ENCODE measurements at places on chromosomes 16 and 17.

GRCh38 chr17:11240841-11241610, at the start of gene SHISA6:
Gene SHISA6, plus strand, starts transcription at chr17:11241213.
- DNase-seq: no peak
- H3K36me3 ChIP-seq: no peaks in the 10 kb centered on the region
- no peak within 1 kb of the TSS for H3K4me3 ChIP-seq
- peak within 1 kb of the TSS; percentile 60 for H3K27ac ChIP-seq
- H3K4me1 ChIP-seq: peaks cover 3% of the 10 kb centered on the region

DNA sequence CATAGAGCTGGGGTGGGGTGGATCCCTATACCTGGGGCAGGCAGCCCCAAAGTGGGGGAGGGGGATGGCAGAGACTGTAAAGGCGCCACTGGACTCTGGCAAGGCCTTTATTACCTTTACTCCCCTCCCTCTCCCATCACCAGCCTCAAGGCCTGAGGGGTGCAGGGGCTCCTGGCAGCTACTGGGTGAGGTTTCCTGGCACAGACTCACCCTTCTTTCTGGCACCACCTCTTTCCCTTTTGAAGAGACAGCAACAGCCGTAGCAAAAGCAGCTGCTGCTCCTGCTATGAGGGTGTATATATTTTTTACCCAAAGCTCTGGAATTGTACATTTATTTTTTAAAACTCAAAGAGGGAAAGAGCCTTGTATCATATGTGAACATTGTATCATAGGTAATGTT, 17.6 kb downstream of the RAPGEFL1 start:
- DNase-seq: no peak
- H3K36me3 ChIP-seq: peaks cover 9% of the 10 kb centered on the region
- peaks cover 34% of the 10 kb centered on the region for H3K4me1 ChIP-seq
- no peak overlapping the region for H3K27ac ChIP-seq

GRCh38 chr16:89785523-89786155, 30.8 kb downstream of the FANCA start:
- no peaks in the 10 kb centered on the region for H3K4me1 ChIP-seq
- H3K36me3 ChIP-seq: peaks cover 40% of the 10 kb centered on the region
- DNase-seq: no peak
- H3K4me3 ChIP-seq: no peak overlapping the region

GRCh38 chr17:7786866-7787265, 47.2 kb upstream of the KDM6B start:
- no peak overlapping the region for H3K27ac ChIP-seq
- H3K4me3 ChIP-seq: no peak overlapping the region
- peaks cover 2% of the 10 kb centered on the region for H3K4me1 ChIP-seq

GRCh38 chr17:21318439-21318838, 33.9 kb downstream of the MAP2K3 start:
- peaks cover 5% of the 10 kb centered on the region for H3K27me3 ChIP-seq
- no peak overlapping the region for H3K4me3 ChIP-seq
- no peak for DNase-seq
- H3K27ac ChIP-seq: no peak overlapping the region
- no peaks in the 10 kb centered on the region for H3K36me3 ChIP-seq

DNA sequence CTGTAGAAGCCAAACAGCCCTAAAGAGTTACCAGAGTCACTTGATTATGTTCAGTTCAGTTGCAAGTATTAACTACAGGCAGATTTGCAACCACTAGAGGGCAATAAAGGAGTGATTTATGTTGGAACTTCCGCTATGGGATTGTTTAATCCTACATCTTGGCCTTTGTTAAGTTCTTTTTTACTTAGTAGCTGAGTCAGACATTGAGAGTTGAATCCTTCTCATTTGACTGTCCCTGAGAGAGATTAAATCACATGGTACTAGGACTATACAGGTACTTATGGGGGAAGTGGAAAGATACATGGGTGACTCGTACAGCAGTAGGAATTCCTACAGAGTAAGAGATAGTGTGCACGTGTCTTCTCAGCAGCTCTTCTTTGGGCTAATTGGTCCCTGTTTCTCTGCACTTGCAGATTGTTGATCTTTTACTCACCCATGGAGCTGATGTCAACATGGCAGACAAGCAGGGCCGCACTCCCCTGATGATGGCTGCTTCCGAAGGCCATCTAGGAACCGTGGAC, 40.3 kb downstream of the CYB561 start:
- H3K4me1 ChIP-seq: peaks cover 2% of the 10 kb centered on the region
- DNase-seq: no peak
- H3K4me3 ChIP-seq: no peak overlapping the region
- no peaks in the 10 kb centered on the region for H3K27me3 ChIP-seq
- H3K36me3 ChIP-seq: no peaks in the 10 kb centered on the region

GRCh38 chr17:78256707-78257591, 25.5 kb downstream of the TMEM235 start:
- H3K27ac ChIP-seq: no peak overlapping the region
- H3K4me3 ChIP-seq: peak overlapping the region; percentile 14
- DNase-seq: no peak
- H3K4me1 ChIP-seq: peaks cover 24% of the 10 kb centered on the region

- H3K27ac ChIP-seq: no peak overlapping the region
- H3K36me3 ChIP-seq: no peaks in the 10 kb centered on the region
- no peak overlapping the region for H3K4me3 ChIP-seq
- DNase-seq: no peak
- no peaks in the 10 kb centered on the region for H3K4me1 ChIP-seq
Observed at GRCh38 chr17:20223808-20224328, 214.7 kb downstream of the SPECC1 start.

DNA sequence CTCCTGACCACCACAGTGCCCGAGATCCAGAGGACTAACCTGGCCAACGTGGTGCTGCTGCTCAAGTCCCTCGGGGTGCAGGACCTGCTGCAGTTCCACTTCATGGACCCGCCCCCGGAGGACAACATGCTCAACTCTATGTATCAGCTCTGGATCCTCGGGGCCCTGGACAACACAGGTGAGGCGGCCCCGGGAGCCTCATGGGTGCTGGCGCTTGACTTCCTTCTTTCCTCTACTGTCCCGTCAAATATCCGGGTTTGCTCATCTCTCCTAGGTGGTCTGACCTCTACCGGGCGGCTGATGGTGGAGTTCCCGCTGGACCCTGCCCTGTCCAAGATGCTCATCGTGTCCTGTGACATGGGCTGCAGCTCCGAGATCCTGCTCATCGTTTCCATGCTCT, 13.7 kb downstream of the DHX38 start:
- H3K27me3 ChIP-seq: no peaks in the 10 kb centered on the region
- H3K27ac ChIP-seq: no peak overlapping the region
- DNase-seq: no peak
- no peak overlapping the region for H3K4me3 ChIP-seq

DNA sequence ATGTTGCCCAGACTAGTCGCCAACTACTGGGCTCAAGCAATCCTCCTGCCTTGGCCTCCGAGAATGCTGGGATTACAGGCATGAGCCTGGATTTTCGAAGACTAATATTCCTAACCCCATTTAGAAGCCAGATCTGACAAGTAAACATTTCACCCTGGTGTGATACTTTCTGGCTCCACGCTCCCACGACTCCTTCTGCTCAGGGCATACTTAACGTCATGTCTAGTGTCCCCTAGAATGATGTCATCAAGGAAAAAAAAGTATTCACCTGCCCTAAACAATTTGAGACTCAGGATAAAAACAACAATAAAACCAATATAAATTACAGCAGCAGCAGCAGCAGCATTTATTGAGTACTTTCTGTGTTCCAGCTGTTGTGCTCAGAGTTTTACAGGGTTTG, 13.2 kb downstream of the ITGB3 start:
- H3K27ac ChIP-seq: no peak overlapping the region
- no peak for DNase-seq
- H3K36me3 ChIP-seq: peaks cover 18% of the 10 kb centered on the region
- peaks cover 71% of the 10 kb centered on the region for H3K4me1 ChIP-seq

- DNase-seq: no peak
Observed at GRCh38 chr16:84207251-84207650, 16.3 kb downstream of the ADAD2 start.

DNA sequence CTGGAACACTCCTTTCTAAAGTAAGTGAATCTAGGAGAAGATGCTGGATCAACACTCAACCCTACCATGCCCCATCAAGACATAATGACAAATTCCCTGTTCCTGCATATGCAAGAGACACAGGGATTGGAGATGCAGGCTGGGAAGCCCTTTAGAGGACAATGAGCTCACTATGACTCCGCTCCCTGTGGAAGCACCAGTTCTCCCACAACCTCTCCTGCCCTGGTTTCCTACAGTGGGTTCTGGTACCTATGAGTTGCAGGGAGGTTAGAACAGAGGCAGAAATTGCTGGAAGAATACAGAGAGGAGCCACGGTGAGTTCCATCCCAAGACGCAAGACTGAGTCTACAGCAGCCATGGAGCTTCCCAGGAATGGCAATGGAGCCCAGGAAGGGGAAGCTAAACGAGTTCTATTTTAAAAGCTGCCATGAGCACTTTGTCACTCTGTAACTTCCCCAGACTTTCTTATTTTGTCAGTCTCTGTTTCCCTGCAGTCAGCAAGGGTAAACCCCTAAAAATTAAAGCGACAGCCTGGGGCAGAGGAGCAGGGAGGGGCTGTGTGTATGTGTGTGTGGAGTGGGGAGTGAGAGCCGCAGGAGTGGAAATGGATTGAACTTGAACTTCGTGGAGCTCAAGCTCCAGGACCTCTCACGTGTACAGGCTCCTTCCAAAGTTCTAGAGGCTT, 42.3 kb upstream of the PIK3R6 start:
- H3K4me3 ChIP-seq: peak overlapping the region; percentile 4
- H3K27me3 ChIP-seq: no peaks in the 10 kb centered on the region
- H3K27ac ChIP-seq: peak overlapping the region; percentile 68
- H3K4me1 ChIP-seq: peaks cover 62% of the 10 kb centered on the region

DNA sequence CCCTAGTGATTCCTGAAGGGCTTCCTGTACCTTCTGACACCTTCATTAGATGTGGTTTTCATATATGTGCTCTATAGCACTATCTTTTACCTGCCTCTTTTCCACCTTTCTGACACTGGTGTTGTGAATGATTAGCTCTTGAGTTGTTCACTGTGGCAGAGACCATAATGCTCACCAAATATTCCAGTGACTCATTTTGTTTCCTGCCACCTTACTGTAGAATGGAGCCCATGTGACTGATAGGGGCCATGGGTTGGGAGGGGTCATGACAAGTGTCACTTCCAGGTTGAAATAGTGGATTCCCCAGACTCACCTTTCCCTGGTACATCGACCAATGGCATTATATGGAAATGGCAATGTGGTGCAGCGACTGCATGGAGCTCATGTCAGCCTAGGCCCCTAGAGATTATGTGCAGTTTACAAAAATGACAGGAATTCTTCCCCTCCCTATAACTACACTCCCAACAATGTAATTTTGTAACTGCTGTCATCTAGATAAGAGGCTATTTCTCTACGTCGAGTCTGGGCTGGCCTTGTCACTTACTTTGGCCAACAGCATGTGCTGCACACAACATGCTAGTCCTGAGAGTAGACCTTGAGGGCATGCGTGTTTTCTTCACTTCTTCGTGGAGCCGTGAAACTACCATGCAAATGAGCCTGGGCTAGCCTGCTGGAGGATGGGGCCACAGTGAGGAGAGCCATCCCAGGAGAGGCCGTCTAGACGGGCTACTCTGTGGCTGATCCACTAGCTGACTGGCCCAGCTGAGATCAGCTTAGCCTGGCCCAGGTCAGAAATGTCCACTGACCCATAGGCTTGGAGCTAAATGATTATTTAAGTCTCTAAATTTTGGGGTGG, 409.5 kb downstream of the CA10 start:
- no peak overlapping the region for H3K27ac ChIP-seq
- H3K27me3 ChIP-seq: no peaks in the 10 kb centered on the region
- H3K4me3 ChIP-seq: no peak overlapping the region
- no peaks in the 10 kb centered on the region for H3K4me1 ChIP-seq

- peaks cover 7% of the 10 kb centered on the region for H3K4me1 ChIP-seq
- no peak for DNase-seq
- peaks cover 20% of the 10 kb centered on the region for H3K36me3 ChIP-seq
- no peak overlapping the region for H3K27ac ChIP-seq
- no peaks in the 10 kb centered on the region for H3K27me3 ChIP-seq
- peak overlapping the region; percentile 46 for H3K4me3 ChIP-seq
Observed at GRCh38 chr17:78986649-78987328, 7.1 kb upstream of the LGALS3BP start.

GRCh38 chr17:62809656-62810055, 1.5 kb upstream of the MARCHF10 start:
- DNase-seq: no peak
- H3K4me1 ChIP-seq: peaks cover 11% of the 10 kb centered on the region
- H3K27me3 ChIP-seq: peaks cover 15% of the 10 kb centered on the region
- H3K4me3 ChIP-seq: no peak overlapping the region
- peaks cover 3% of the 10 kb centered on the region for H3K36me3 ChIP-seq

- H3K36me3 ChIP-seq: no peaks in the 10 kb centered on the region
- H3K4me3 ChIP-seq: no peak overlapping the region
- H3K27ac ChIP-seq: no peak overlapping the region
- H3K27me3 ChIP-seq: no peaks in the 10 kb centered on the region
Observed at GRCh38 chr16:76906552-76906951, 284.4 kb upstream of the MON1B start.

- H3K4me1 ChIP-seq: no peaks in the 10 kb centered on the region
- H3K4me3 ChIP-seq: no peak overlapping the region
- DNase-seq: no peak
- H3K36me3 ChIP-seq: no peaks in the 10 kb centered on the region
- H3K27ac ChIP-seq: no peak overlapping the region
Observed at GRCh38 chr17:41360296-41360995, 9.2 kb downstream of the KRT33B start.

- peaks cover 26% of the 10 kb centered on the region for H3K4me1 ChIP-seq
- peak overlapping the region; percentile 86 for H3K4me3 ChIP-seq
- H3K27ac ChIP-seq: peak overlapping the region; percentile 99
- peaks cover 9% of the 10 kb centered on the region for H3K36me3 ChIP-seq
- DNase-seq: no peak
Observed at GRCh38 chr16:71564335-71564967, 12.4 kb downstream of the TAT start.

DNA sequence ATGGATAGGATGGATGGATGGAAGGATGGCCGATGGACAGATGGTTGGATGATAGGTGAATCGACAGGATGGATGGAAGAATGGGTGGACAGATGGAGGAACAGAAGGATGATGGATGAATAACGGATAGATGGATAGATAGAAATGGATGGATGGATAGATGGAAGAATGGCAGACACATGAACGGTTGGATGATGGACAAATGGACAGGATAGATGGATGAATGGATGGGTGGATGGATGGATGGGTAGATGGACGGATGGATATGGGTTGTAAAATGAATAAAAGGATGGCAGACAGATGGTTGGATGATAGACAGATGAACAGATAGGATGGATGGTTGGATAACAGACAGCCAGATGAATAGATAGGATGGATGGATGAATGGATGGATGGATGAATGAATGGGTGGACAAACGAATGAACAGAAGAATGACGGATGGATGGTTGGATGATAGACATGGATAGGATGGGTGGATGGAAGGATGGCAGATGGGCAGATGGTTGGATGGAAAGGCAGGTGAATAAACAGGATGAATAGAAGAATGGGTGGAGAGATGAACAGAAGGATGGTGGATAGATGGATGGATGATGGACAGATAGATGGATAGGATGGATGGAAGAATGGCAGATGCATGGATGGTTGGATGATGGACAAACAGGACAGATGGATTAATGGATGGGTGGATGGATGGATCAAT, 55.9 kb downstream of the DYNLRB2 start:
- no peaks in the 10 kb centered on the region for H3K4me1 ChIP-seq
- peaks cover 17% of the 10 kb centered on the region for H3K27me3 ChIP-seq
- H3K4me3 ChIP-seq: no peak overlapping the region
- H3K36me3 ChIP-seq: peaks cover 4% of the 10 kb centered on the region

GRCh38 chr16:46765050-46765449, 16.9 kb upstream of the MYLK3 start:
- H3K4me1 ChIP-seq: peaks cover 22% of the 10 kb centered on the region
- DNase-seq: no peak
- H3K27me3 ChIP-seq: no peaks in the 10 kb centered on the region
- no peak overlapping the region for H3K4me3 ChIP-seq
- H3K27ac ChIP-seq: no peak overlapping the region
